Activated CD4-positive, alpha-beta T cell treated with anti-CD3 and anti-CD28 coated beads, Interleukin-2, amount 10 ng/mL, durations not matched to agents 7 days and 5 days (primary cell): ENCODE measurements at places on chromosomes 4 and X.

DNA sequence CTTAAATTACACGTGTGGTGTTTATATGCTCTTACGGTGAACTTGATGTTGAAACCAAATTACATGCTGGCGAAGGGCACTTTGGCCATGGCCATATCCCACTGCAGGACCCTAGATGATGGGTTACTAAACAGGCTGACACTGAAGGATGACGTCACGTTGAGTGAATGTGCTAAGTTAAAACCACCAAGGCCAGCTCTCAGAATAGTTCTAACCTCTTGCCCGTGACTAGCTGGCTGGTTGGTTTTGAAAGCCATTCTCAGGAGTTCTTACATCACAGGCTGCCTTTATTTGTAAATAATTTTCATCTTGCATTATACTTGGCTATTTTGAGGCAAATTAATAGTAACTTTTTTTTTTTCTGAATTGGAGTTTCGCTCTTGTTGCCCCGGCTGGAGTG is 41.3 kb upstream of the PHEX start:
- DNase-seq, result no peak

DNA sequence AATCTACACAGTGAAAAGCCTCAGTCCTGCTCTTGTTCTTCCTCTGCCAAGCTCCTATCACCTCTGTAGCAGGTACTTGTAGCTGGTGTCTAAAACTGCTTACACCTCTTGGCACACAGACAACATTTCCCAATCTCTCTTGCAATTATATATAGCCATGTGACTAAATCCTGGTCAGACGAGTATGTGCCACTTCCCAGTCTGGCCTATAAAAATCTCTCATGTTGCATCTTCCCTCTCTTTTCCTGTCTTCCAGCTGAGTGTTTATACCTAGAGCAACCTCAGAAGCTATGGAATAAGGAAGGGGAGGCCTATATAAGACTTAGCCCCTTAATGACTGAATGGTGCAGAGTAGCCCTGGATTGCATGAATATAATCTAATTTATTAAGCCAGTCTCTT is 105.8 kb downstream of the RNF150 start:
- DNase-seq, result no peak

DNA sequence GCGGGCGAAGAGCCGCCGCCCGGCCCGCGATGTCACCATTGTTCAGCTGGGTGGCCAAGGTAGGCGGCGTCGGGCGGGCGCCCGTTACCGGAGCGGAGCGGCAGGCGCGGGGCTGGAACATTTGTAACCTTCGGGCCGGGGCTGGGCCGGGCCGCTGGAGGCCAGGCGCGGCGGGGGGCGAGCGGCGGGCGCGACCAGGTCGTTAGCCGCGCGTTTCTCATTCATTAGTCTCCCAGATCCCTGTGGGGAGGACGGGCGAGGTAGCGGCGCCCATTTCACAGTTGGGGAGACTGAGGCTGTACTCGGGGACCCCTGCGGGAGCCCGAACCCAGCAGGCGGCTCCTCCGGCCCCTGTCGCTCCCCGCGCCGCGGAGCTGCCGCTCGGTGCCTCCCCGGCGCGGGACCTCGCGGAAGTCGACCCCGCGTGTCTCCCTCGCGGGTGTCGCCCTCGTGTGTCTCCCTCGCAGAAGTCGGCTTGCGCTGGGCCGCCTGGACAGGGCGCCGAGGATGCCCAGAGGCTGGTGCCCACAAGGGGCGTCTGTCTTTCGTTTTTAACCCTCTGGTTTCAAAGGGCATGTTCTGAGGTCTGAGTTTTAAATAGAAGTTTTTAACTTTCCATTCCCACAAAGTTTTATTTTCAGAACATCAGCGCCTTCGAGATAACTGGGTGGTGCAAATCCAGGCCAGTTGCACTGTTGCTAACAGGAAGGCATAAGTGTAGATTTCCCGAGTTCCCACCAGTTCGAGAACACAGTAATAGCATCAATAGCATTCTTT is 17.5 kb downstream of the PTTG2 start:
- DNase-seq, result peak; percentile 78

- peak; percentile 51 for DNase-seq
These were observed 27.8 kb upstream of the ADH7 start for GRCh38 chr4:99462875-99463464.

DNA sequence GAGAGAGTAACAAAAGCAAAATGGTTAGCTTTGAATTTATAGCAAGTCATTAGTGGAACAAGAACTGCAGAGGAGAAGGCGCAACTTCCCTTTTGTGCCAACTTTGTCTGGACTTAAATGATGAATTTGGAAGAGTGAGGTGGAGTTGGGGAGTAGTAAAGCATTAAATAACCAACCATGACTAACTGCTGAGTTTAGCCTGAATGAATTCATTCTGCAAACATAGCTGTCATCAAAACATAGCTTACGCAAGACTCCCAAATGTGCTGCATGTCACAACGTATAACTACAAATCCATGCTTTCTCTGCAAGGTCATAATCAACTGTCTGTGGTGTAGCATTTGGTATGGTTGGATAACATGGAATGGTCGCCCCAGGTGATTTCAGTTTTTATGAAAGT is 75.9 kb upstream of the RPL34 start:
- no peak for DNase-seq

DNA sequence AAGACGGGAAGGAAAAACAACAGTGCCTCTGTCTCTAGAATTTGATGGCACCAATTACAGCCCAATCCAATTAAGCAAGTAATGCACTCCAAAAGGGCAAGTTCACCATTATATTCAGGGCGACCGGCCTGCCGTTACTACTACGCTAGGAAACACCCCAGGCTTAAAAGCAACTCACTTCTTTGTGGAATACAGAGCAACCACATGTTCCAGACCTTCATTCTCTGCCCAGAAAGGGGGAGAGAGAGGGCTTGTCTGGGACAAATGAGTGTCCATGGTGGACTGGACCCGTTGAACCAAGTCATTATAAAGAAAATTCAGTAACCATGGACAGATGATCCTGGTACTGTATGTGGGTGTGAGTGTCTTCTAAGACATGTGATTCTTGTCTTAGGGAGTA is 1.6 kb downstream of the KDR start:
- no peak for DNase-seq

DNA sequence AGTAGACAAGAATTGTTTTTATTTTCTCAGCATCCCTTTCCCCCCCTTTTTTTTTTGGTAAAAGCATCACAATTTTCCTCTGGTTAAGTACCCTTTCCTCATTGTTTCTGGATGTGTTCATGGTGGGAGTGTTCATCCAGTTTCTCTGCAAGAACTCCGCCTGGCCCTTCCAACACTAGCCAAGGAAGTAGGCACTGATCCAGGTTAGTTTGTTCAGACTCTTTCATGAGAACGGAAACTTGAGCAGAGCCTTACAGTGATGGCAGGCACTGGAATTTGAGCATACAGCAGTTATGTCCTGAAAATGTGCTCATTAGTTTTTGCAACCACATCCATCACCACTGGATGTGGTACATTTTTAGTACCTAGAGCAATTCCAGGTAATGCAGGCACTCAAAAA is 336.1 kb upstream of the BOD1L1 start:
- DNase-seq, result no peak

DNA sequence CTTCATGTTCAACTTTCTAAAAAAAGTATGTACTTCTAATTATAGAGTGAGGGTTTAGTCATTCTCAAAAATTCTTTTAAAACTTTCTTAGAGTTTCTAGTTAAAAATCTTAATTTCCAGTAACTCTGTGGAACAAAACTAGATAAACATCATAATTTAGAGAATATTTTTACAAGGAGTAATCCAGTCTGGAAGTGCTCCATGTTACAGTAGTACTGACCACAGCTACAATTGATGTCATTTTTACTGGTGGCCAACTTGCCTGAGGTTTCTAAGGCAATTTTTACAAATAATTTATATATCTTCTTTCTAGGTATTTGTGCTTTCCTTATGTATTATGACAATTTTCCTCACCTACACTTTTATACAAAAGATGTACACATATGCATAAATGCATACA is 490.4 kb downstream of the CENPC start:
- no peak for DNase-seq

GRCh38 chr4:135065366-135065765 is 863.8 kb upstream of the PABPC4L start:
- DNase-seq, result no peak

DNA sequence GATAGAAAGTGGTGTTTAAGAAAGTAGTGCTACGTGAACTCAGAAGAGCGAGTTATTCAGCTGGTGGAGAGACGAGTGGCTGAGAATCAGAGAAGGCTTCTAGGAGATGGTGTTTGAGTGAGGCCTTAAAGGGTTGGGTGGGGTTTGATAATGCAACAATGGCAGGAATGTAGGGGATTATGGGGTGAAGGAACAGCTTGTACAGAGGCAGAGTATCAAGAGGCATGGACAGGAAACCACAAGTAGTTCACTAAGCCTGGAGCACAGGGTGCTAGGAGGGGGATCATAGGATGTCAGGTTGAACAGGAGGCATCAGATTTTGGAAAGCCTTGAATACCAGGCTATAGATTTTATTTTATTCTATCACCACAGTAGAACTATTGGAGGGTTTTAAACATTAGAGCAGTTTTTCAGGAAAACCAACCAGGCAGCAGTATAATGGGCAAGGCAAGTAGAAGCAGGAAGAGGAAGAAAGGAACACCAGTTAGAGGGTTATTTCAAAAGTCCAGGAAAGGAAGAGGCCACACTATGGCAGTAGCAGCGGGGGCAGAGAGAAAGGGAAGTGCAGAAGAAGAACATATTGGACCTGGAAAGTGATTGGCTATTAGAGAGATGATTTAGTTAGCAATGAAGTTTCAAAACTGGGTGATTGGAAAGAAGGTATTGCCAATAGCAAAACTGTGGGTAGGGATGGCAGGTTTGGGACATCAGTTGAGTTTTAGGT is 99.2 kb downstream of the DOCK11 start:
- no peak for DNase-seq

- no peak for DNase-seq
These were observed 170.6 kb upstream of the GK2 start for GRCh38 chr4:79578606-79579005.

DNA sequence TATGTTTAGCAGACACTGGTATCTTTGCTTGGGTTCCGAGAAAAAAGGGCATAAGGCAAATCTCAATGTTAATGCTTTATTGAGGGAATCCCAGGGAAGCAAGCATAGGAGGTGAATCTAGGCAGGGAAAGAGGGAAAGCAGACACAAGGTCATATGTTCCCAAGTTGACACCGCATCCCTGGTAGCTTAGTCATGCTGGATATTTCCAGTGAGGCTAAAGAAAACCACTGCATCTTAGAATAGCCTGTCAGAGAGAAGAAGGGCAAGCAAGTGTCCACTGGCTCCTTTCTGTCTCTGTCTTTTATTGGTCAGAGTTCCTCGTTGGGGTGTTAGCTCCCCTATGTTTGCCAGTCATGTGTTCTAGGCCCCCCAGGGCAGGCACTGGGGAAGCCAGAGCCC is 104.7 kb downstream of the NKX6-1 start:
- no peak for DNase-seq

DNA sequence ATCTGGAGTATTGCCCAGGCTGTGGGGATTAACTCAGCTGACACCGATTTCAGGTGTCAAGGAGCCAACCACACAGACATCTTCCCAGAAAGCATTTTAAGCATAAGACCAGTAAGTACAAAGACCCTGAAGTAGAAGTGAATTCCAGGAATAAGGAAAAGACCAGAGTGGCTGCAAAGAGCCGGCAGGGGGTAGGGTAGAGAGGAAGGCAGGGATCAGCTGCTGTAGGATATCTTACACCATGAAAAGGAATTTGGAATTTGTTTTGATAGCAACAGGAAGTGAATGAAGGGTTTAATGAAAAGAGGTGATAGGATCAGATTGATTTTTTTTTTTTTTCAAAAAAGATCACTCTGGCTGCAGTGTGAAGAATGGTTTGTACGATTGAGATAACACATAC is 113.6 kb upstream of the PPARGC1A start:
- no peak for DNase-seq

DNA sequence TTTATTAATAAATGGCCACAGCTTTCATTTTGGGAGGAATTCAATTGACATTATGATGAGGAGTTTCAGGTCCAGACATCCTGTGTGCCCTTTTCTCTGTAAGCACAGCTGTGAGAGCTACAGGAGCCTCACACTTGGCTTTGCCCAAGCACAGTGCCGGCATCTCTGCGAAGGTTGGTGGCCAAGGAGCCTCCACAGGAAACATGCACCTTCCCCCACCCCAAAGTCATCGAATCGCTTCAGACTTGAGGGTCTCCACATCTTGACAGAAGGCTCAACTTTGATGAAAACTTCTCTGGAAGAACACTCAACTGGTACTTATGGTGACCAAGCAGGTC is 100.0 kb downstream of the SYNPO2 start:
- no peak for DNase-seq
